ENCODE measurements at places on chromosomes 5 and 9.

- DNase-seq = no peak
- H3K36me3 ChIP-seq = peaks cover 72% of the 10 kb centered on the region
- H3K27me3 ChIP-seq = no peaks in the 10 kb centered on the region
- no peak overlapping the region for H3K27ac ChIP-seq
Observed at GRCh38 chr9:120513825-120514396, 66.1 kb downstream of the CDK5RAP2 start.

GRCh38 chr5:1292139-1292538, 2.7 kb downstream of the TERT start:
- H3K27ac ChIP-seq = no peak overlapping the region
- peaks cover 17% of the 10 kb centered on the region for H3K4me1 ChIP-seq
- peaks cover 60% of the 10 kb centered on the region for H3K27me3 ChIP-seq
- no peaks in the 10 kb centered on the region for H3K36me3 ChIP-seq
- no peak for DNase-seq

DNA sequence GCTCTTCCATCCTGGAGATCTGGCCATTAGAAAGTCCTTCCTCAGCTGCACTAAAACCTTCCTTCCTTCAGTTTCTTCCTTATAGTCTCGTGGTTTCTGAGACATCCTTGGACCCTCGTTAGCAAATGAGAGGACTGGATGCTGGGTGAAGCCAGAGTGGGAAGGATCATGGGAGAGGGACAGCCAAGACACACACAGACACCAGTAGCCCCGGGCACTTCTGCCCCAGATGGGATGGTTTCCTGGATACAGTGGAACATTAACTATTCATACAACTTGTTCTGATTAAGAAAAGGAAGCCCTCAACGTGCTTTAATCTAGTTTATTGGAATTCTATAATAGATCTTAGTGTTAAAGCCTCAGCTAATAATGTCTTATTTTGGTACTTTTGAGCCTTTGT, 125.5 kb downstream of the SEC61B start:
- no peaks in the 10 kb centered on the region for H3K27me3 ChIP-seq
- no peak overlapping the region for H3K4me3 ChIP-seq
- DNase-seq = no peak
- no peak overlapping the region for H3K27ac ChIP-seq

GRCh38 chr5:117263231-117263630, 688.6 kb upstream of the SEMA6A start:
- H3K4me1 ChIP-seq = peaks cover 10% of the 10 kb centered on the region
- H3K27me3 ChIP-seq = no peaks in the 10 kb centered on the region
- DNase-seq = no peak
- H3K27ac ChIP-seq = no peak overlapping the region
- no peaks in the 10 kb centered on the region for H3K36me3 ChIP-seq

- no peaks in the 10 kb centered on the region for H3K4me1 ChIP-seq
- H3K36me3 ChIP-seq = no peaks in the 10 kb centered on the region
- H3K27ac ChIP-seq = no peak overlapping the region
Observed at GRCh38 chr5:22495016-22495720, 358.0 kb downstream of the CDH12 start.

Measured in suprapubic skin (tissue), 4 donors.